GM10248 (cell line): ENCODE measurements at places on chromosomes 3 and 15.
A peak's percentile ranks its signal among the peaks of the same experiment; 100 is the strongest.

GRCh38 chr3:154121701-154122551 is 736 bp downstream of the ARHGEF26 start:
- DNase-seq, result peak; percentile 30

- DNase-seq, result no peak
These were observed 32.2 kb downstream of the GPR176 start for GRCh38 chr15:39887832-39888231.

GRCh38 chr3:64903006-64903405 is 215.2 kb upstream of the ADAMTS9 start:
- DNase-seq, result no peak

- no peak for DNase-seq
These were observed 1198.9 kb downstream of the ROBO2 start for GRCh38 chr3:78238811-78239210.

GRCh38 chr3:54064486-54064885 is 57.9 kb upstream of the CACNA2D3 start:
- no peak for DNase-seq

DNA sequence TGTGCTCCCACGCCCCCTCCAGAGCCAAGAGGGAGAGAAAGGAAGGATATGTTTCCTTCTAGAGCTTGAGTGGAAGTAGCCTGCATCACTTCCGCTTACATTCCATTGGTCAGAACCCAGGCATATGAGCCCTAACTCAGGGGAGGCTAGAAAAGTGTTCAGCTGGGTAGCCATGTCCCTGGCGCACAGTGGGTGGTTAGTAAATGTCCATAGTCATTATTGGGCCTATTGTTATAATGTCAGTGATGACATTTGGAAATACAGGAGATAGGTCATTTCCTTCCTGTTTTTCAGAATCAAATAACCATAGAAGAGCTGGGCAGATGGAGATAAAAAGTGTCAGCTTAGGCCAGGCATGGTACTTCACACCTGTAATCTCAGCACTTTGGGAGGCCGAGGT is 27.3 kb downstream of the CD276 start:
- DNase-seq, result no peak

DNA sequence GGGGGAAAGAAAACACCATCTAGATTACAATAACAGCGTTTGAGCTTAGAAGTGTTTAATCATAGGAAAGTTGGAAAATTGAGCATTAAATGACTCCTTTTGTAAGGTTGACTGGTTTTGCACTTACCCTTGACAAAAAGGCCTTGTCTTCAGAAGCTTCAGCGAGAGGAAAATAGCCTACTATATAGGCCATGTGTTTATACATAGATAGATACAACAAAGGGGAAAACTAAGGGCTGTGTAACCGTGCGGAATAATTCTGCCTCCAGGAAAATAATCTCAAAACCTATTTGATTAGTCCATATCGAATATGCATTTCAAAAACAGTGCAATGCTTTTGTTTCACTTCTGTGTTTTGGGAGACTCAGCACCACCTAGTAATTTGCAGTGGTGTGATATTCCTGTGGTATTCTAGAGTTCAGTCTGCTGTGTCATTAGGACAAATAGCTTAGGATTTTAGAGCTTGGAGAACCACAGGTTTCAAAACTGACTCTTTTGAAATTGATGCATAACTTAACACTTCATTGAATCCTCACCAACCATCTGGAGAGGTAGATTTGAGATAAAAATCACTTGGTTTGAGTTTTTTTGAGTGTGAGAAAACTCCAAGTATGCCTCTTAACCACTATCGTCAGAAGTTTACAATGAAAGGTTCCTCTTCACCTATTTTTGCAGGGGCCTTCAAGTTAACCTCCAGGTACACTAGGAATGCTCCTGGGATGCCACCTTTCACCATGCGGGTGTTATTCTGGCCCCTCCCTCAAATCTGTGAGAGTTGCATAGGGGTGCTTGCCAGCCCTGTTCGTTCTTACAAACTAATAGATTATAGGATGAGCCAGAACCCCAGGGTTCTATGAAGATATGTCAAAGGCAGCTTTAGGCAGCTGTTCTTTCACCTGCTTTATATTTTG is 1.9 kb downstream of the ARHGAP31 start:
- no peak for DNase-seq

GRCh38 chr3:81080608-81081007 is 680.8 kb downstream of the GBE1 start:
- DNase-seq, result no peak

GRCh38 chr15:91465696-91466095 is 365.6 kb downstream of the SV2B start:
- DNase-seq, result no peak

DNA sequence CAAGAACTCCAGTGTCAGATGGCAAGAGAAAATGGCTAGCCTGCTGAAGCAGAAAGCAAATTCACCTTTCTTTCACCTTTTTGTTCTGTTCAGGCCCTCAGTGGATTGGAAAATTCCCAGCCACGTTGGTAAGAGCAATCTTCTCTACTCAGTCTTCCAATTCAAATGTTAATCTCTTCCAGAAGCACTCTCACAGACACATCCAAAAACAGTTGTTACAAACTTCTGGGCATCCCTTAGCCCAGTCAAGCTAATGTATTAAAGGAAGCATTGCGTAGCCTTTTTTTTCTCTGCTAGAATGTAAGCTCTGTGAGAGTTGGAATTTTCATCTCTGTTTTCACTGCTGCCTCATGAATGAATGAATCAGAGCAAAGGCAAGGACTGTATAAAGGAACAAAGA is 109.2 kb upstream of the ROBO2 start:
- no peak for DNase-seq

- DNase-seq, result no peak
These were observed 23.8 kb upstream of the ABI3BP start for GRCh38 chr3:101017017-101017416.

- peak; percentile 22 for DNase-seq
These were observed 30.2 kb upstream of the ZNF609 start for GRCh38 chr15:64430000-64430735.

GRCh38 chr3:48565591-48566400 is 2.2 kb upstream of the UCN2 start:
- no peak for DNase-seq

GRCh38 chr3:101340591-101340990 is 20.2 kb upstream of the IMPG2 start:
- DNase-seq, result no peak

DNA sequence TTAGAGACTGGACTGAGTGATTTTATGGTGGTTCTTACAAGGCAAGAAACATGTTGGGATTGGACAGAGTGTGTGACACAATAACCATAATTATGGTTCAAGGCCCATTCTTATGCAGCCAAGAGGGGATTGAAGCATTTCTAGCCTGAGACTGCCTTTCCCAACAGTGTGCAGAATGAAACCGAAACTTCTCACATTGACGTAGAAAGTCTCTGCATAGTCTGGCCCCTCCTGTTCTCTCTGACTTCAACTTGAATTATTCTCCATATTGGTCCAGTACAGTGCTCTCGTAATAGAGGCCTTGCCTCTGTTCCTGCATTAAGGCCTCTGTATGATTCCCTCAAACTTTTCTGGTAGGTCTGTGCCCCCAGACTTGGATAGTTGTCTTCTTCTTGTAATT is 138.3 kb downstream of the DIPK2A start:
- DNase-seq, result no peak

- no peak for DNase-seq
These were observed 401.5 kb upstream of the PROK2 start for GRCh38 chr3:72186400-72186855.

GRCh38 chr3:110066206-110066605 is 728.9 kb upstream of the DPPA4 start:
- no peak for DNase-seq
